Neural crest cell (in vitro differentiated cells): ENCODE measurements at places on chromosomes 16 and 17.
A peak's percentile ranks its signal among the peaks of the same experiment; 100 is the strongest.

DNA sequence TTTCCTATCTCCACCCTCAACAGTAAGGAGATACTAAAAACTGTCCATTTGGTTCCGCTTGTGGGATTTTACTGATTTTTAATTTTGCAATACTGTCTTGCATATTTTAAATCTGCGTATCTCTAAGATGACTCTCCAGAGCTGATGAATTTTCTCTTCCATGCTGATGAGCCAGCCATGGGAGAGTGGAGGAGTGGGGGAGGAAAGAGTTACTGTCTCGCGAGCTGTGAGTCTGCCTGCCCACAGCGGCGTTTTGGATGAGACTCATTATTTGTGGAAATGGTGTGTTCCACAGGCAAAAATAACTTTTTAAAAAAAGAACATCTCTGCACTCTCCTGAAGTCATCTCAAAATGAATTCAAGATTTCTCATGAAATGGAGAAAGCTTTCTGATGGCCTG, 34.6 kb upstream of the MYOCD start:
- DNase-seq, result no peak

DNA sequence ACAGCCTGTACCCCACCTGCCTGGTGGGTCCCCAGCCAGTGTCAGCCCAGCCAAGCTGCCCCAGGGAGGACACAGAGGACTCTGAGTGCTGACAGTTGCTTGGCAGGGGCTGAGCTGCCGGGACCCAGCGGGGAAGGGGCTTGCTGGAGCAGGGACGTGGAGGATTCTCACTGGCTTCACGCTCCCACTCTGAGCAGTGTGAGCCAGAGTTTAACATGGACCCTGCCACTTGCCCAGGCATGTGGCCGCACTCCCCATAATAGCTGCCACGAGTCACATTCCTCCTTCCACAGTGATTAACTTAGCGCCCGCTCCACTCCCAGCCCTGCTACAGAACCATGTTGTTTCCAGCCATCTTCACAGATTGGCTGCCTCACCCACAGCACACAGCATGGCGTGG, 31.2 kb downstream of the SREBF1 start:
- no peak for DNase-seq

- DNase-seq, result no peak
These were observed 1.0 kb upstream of the CBFA2T3 start for GRCh38 chr16:88977812-88978607.

- DNase-seq, result no peak
These were observed 19.0 kb upstream of the KDM6B start for GRCh38 chr17:7814969-7815368.

DNA sequence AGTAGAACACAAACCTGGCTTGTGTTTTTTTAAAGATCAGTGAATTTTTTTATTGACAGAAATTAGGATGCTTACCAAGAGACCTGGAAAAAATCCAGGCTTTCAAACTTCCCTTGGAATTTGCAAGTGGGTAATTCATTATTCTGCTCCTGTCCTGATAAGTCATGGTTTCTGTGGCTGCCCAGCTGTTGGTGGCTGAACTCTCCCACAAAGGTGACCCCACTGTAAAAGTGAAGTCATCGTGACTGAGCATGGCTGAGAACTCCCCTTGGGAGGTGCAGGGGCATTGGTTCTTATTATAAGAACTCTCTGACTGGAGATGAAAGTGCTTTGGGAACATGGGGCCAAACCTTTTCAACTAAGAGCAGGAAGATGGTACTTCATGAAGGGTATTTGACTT, 46.6 kb upstream of the TANC2 start:
- DNase-seq, result no peak

DNA sequence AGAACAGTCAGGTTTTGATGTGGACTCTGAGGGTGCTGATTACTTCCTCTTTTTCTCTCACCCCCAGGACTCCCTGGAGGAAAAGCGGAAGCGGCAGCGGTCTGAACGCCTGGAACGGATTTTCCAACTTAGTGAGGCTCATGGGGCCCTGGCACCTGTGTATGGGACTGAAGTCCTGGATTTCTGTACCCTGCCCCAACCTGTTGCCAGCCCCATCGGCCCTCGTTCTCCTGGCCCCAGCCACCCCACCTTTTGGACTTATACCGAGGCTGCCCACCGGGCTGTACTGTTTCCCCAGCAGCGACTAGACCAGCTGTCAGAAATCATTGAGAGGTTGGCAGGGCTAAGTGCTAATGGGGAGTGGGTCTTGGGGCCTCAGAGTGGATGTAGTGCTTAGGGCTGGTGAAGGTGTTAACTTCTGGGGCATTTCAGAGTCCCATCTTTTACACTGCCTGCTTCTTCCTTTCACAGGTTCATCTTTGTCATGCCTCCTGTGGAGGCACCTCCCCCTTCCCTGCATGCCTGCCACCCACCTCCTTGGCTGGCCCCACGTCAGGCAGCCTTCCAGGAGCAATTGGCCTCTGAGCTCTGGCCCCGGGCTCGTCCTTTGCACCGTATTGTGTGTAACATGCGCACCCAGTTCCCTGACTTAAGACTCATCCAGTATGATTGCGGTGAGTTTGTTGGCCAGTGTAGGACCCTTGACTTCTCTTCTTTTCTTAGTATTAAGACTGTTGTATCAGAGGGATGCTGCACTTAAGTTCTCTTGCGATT, 19.1 kb upstream of the PHKG2 start:
- no peak for DNase-seq

DNA sequence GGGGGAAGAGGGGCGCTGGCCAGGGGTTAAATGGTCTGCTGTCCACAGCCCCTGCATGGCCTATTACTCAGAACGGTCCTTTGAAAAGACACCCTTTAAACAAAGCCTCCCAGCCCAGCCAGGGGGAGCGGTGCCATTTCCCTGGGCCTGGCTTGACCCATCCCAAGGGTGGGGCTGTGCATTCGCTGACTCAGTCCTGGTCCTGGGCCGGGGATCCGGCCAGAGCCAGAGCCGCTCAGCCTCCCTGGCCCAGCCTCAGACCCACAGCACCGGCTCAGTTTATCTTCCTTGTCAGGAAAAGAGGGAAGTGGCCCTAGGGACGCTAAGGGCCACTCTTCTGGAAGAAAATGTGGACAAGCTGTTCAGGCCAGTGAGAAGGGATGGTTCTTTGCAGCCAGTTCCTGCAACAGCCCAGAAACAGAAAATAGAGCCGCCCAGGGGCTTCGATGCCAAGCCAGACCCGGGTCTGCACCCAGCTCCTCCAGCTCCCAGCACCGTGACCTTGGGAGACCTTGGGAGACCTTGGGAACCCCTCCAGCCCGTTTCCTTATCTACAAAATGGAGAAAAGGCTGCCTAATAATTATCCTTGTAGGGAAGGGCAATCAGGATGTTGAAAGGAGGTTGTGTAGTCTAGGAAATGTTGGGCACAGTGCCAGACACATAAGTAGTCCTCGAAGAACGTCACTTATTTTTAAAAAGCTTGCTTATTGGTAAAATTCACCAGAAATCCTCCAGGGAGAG, 82.5 kb downstream of the ZDHHC7 start:
- no peak for DNase-seq

GRCh38 chr17:41324180-41325075, 8.9 kb upstream of the KRTAP17-1 start:
- no peak for DNase-seq

DNA sequence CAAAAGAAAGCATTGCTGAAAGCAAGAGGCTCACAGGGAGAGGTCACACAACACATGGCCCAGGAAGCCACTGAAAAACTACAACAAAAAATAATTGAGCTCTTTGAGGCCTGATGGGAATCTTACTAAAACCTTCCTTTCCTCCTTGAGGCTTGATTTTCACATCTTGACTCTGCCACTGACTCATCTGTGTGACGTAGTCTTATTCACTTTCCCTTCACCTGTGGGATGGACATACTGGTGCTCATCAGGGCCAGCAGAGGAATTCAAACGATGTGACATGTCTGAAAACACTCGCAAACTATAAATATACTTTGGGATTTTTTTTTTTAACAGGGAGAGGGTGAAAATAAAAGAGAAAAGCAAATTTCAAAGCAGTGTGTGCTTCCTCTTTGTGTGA, 78.3 kb upstream of the ASIC2 start:
- no peak for DNase-seq

GRCh38 chr16:85541181-85541580, 71.9 kb upstream of the GSE1 start:
- no peak for DNase-seq

GRCh38 chr17:27384261-27384701, 72.0 kb upstream of the KSR1 start:
- no peak for DNase-seq

DNA sequence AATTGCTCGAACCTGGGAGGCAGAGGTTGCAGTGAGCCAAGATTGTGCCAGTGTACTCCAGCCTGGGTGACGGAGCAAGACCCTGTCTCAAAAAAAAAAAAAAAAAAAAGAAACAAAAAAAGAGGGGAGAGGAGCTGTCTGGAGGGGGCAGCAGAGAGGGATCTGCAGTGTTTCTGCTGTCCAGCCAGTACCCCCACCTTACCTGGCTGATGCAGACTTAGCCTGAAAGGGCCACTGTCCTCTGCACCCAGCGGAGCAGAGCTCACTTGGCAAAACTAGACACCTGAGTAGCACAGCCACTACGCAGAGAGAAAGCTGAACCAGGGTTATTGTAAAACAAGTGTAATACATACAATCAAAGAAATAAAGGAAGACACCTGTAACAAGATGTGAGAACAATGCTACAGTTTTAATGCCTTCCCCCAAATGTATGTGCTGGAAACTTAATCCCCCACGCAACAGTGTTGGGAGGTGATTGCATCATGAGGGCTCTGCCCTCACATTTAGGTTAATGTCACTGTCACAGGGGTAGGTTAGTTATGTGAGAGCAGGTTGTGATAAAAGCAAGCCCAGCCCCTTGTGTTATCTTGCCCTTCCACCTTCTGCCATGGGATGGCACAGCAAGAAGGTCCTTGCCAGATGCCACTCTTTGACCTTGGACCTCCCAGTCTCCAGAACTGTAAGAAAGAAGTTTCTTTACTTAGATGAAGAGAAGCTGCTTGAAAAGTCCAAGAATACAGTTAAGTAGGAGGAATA, 211.2 kb downstream of the RPTOR start:
- no peak for DNase-seq

DNA sequence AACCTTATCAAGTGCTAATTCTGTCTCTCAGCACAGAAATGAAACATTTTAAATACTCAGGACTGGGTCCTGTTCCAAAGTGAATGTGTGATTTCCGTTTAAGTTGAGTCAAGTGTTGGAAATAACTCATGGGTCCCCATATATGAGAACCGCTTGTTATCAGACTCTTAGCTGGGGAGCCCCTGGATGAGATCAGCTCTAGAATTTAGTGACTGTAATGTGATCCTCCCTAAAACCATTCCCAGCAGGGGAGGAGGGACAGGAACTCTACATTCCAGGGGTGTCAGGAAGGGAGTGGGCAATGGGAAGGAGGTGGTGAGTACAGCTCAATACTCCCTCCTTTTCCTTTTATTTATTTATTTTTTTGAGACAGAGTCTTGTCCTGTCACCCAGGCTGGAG, 37.5 kb downstream of the OTOA start:
- no peak for DNase-seq

- DNase-seq, result no peak
These were observed 4.7 kb downstream of the CHD3 start for GRCh38 chr17:7893187-7893880.

DNA sequence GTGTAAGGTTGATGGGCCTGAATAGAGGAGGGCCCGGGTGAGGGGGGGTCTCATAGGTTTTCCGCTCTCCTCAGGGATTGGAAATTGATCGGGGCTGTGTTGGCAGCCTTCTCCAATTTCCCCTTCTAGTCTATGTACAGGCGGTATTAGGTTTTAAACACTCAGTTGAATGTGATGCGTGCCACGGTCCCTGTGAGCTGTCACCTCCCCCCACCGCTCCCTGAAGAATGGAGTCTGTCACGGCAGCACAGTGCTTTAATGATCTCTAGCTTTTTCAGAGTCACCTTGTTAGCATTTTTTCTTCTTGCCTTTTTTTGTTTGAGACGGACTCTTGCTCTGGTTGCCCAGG, 800 bp downstream of the COX4I1 start:
- no peak for DNase-seq

DNA sequence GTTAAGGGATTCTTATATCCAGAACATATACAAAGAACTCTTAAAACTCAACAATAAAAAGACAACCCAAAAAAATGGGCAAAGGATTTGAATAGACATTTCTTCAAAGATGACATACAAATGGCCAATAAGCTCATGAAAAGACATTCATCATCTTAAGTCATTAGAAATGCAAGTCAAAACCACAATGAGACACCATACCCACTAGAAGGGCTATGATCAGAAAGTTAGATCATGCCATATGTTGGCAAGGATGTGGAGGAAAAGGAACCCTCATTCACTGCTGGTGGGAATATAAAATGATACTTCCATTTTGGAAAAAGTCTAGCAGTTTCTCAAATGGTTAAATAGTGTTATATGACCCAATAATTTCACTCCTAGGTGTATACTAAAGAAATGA, 9.4 kb downstream of the PLD6 start:
- no peak for DNase-seq

GRCh38 chr17:14121952-14122351, 52.6 kb downstream of the COX10 start:
- no peak for DNase-seq

GRCh38 chr16:76824221-76824620, 366.8 kb upstream of the MON1B start:
- DNase-seq, result no peak

GRCh38 chr16:81711657-81712319, 67.3 kb upstream of the PLCG2 start:
- DNase-seq, result peak; percentile 30
